ENCODE measurements at places on chromosomes 2 and 18.

DNA sequence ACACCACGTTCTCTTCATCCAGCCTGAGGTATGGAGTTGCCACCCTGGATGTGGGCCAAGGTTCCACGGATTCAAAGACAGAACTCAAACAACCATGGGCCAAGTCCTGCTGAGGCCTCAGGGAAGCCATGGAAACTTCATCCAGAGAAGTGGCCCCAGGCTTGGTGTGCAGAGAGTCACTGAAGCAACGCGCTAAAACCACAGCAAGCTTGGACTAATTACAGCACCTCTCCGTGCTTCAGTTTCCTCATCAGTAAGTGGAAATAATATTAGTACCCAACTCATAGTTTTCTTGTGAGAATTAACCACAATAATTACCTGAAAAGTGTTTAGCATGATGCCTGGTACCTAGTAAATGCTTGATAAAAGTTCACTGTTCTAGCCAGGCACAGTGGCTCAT is 19.2 kb upstream of the AP1S3 start:
- no peak for DNase-seq

DNA sequence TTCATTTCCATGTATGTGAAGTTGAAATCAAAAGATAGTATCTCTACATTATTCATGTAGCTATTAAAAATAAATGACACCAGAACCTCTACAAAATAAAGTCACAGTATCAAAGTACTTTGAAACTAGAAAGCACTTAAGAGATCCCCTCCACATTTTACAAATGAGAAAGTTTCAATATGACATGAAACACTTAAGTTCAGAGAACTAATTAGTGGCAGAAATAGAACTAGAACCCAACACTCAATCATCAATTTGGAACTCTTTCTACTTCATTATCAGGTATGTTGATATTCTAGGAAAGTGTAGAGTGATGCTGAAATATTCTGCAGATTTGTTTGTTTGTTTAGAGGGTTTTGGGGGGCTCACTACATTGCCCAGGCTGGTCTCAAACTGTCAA is 145.6 kb downstream of the MEMO1 start:
- no peak for DNase-seq

DNA sequence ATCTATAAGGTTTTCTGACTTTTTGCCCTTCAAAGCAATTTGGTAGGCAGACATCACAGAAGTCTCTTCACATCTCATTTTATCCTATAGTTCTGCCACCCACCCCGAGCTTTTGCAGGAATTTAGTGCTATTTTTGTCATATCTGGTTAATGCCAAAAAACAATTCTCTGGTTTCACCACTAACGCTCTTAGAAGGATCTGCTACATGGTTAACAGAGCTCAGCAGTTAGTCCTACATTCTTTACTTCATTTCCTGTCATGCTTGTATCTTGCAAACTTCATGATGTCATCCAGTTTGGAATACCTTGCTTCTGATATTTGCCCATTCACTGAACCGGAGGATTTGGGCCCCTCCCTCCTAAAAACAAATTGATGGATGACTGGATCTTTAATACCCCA is 116.8 kb upstream of the SERPINE2 start:
- no peak for DNase-seq

DNA sequence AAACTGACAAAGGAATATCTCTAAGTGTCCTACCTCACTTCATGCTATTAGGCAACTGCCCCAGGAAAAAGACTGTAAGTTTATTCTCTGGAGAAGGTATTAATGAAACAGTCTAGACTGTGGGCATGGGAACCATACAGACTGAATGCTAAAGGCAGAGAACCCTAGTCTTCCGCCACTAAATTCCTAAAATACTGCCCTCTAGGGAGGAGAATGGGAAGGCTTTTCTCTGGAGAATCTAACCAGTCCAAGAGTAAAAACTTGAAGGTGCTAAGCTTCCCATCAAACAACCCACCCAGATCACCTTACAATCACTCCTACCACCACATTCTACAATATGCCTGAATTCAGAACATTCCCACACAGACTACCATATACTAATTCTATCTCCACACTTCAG is 3.4 kb downstream of the SRBD1 start:
- DNase-seq: peak; percentile 86

GRCh38 chr18:5302606-5303005 is 7.1 kb upstream of the ZBTB14 start:
- no peak for DNase-seq

DNA sequence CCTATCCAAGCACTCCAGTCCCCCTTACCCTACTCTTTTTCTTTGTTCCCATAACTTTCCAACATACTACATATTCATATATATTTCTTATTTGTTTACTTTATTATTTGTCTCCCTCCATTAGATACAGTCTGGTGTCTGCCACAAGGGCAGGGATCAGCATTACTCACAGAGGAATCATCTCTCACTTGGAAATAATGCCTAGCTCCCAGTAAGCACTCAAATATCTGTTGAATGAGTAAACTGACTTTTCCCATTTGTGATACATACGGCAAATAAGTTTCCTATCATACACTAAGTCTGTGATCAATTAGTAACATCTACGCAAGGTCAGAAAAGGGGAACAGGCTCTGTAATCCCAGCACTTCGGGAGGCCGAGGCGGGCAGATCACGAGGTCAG is 18.7 kb downstream of the C1D start:
- no peak for DNase-seq

DNA sequence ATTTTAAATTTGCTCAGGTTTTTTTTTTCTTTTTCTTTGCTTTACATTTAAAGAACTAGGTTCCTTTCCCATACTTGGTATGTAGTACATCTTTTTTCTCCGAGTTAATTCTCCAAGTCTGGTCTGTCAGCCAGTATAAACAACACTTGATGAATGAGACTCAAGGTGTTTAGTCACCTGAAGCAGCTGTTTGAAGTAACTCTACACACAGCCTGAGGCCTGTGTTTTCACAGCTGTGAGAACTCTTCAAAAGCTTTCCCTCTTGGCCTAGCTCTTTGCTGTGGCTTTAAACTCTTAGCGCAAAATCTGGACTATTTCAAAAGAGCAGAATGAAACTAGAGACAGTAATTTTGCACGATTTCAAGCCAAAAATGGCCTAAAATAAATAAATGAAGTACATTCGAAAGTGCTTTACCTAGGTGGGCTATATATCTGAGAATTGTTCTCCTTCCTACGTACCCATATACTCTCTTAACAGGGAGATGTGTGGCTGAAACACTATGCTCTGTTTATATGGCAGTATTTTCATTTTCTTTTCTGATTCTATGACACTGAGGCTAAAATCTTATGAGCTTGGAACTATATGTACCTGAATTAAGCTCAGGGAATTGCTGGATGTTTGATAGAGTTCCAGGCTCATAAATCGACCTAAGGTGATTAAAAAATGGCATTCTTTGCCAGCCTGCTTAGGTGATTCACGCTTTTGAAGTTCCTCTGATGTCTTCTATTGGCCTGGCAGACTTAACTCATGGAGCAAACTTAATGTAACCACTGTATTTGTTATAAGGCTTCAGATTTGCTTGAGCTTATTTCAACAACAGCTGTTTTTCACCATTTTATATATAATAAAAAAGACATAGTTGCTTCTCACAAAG is 1044.1 kb upstream of the ZEB2 start:
- no peak for DNase-seq

GRCh38 chr2:186518945-186519344 is 32.9 kb downstream of the ZC3H15 start:
- DNase-seq: no peak

DNA sequence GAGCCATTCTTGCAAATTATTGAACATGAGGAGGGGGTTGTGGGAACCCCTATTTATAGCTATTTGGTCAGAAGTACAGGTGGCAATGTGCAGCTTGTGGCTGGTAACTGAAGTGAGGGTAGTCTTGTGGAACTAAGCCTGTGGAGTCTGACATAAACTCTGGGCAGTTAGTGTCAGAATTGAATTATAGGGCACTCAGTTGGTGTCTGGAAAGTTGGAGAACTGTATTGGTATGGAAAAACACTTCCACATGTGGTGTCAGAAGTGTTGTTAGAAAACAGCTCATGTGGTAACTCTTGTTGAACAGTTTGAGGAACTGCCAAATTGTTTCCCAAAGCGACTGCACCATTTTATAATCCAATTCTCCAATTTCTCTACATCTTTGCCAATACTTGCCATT is 7.5 kb downstream of the RALBP1 start:
- no peak for DNase-seq

DNA sequence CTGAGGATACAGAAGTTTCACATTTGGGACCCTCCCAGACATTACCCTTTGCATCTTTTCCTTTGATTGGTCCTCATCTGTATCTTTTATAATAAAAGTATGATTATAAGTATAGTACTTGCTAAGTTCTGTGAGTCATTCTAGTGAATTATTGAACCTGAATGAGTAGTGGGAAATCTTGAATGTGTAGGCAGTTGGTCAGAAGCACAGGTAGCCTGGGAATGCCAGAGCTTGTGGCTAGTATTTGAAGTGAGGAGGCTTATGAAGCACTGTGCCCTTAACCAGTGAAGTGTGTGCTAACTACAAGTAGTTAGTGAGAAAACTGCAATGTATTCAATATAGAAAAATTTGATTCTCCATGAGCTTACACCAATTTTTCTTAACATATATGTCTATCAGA is 257.6 kb downstream of the GRB14 start:
- no peak for DNase-seq

DNA sequence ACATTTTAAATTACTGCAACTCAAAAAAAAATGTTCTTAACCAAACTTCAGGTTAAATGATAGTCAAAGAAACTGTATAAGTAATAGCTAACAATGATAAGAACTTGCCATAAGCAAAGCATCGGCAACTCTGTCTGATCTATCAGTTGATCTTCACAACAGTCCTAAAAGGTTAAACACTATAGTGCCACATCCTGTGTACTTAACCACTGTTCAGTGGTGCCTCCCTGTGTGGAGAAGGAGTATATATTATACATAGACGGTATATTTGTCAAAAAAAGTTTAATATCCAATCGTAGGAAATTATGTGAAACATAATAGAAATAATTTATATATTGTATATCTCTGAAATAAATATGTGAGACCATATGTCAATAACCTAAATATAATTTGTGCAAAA is 13.0 kb downstream of the DTNA start:
- no peak for DNase-seq

DNA sequence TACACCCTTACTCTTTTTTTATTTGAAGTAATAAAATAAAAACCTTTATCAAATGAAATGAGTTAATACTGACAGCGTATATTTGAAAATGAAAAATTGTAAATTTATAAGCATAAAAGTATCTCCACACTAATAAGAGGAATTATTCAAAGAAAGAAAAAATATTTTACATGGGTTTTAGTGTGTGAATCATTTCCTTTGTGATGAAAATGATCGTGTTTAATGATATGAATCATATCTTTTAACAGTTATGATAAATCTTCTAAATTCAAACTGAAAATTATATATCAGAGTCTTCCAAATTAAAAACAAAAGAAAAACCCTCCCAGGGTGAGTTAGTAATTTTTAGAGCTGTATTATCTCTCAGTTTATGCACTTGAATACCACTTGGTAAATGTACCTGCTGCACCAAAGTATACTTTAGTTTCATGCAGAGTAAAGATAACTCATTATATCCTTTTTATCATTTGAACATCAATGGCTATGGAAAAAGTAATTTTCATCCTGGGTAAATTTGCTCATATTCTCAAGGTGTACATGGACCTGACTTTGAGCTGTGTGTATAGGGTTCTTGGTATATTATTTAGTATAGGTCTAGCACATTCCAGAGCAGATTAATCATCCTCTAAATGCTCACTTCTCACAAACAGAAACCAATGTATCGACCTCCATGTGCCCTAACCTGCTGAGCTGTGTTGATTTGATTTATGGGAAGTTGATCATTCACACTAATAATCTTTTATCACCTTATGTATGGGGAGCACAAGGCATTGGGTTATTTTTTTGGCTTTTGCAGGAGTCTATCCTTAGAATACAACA is 98.7 kb upstream of the VWC2L start:
- no peak for DNase-seq

DNA sequence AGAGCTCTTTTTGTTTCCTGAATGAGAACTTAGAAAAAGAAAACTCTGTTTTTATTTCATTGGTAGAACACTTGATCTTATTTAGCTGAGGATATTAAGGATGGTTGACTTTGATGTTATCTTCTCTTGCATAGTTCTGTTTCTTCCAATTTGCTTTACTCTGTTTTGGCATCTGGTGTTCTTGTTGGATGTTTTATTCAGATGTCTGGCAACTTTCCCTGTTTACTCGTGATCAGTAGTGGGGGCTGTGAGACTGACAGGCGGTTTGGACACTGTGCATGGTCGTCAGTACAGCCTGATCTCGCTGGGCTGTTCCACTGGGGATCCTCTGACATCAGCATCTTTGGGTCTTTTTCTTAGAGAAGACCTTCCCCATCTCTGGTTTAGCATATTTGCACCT is 100.1 kb downstream of the TSN start:
- DNase-seq: no peak

- DNase-seq: no peak
These were observed 14.6 kb downstream of the ZNF519 start for GRCh38 chr18:14117606-14118005.

GRCh38 chr18:35688757-35689156 is 107.2 kb downstream of the GALNT1 start:
- no peak for DNase-seq

All from GM23338 (cell line).